ENCODE measurements at places on chromosomes 12 and 14.

GRCh38 chr12:131692431-131692830 lies 18.5 kb upstream of the SFSWAP start:
- no peak for DNase-seq

GRCh38 chr14:96987086-96987474 lies 189.9 kb downstream of the VRK1 start:
- DNase-seq = no peak

- no peak for DNase-seq
Measured at GRCh38 chr14:77106666-77107065, 8.6 kb downstream of the CIPC start.

- DNase-seq = no peak
Measured at GRCh38 chr12:56991319-56992246, 14.8 kb downstream of the ZBTB39 start.

- DNase-seq = no peak
Measured at GRCh38 chr12:132079200-132079599, 64.9 kb downstream of the DDX51 start.

DNA sequence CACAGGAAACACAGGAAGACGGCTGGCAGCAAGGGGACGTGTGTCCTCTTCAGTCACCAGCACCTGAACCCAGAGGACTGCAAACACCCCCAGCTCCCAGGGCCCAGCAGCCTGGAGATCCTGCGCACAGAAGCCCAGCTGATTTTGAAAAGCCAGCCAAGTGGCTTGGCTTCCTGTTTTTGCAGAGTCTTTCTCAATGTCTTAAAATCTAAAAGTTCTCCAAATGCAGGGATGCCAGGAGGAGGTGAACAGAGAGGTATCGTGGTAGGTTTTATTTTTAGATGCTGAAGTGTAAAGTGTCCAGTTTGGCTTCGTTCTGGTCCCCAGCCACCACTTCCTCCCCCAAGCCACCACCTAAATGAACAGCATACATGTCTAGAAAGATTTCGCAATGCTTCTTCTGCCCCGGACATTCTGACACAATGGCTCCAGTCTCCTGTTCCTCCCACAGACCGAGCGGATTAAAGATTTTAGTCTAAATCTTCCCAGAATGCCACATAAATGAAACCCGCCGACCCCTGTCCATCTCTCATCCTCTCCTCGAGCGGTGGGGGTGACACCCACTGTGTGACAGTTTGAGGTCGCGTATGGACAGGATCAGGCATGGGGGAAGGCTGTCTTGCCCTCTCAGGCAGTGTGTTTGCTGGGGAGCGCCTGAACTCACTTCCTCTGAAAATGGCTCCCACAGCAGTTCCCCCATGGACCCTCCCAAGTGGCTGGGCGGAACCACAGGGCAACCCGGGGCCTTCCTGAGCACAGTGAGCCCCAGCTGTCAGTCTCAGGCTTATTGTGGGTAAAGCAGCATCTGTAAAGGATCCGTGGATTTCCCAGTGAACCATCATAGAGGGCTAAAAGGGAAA lies 41.6 kb downstream of the ITPK1 start:
- no peak for DNase-seq

All from NCI-H1105 (cell line).